ENCODE measurements at places on chromosomes 16 and 17.
A peak's percentile ranks its signal among the peaks of the same experiment; 100 is the strongest.

DNA sequence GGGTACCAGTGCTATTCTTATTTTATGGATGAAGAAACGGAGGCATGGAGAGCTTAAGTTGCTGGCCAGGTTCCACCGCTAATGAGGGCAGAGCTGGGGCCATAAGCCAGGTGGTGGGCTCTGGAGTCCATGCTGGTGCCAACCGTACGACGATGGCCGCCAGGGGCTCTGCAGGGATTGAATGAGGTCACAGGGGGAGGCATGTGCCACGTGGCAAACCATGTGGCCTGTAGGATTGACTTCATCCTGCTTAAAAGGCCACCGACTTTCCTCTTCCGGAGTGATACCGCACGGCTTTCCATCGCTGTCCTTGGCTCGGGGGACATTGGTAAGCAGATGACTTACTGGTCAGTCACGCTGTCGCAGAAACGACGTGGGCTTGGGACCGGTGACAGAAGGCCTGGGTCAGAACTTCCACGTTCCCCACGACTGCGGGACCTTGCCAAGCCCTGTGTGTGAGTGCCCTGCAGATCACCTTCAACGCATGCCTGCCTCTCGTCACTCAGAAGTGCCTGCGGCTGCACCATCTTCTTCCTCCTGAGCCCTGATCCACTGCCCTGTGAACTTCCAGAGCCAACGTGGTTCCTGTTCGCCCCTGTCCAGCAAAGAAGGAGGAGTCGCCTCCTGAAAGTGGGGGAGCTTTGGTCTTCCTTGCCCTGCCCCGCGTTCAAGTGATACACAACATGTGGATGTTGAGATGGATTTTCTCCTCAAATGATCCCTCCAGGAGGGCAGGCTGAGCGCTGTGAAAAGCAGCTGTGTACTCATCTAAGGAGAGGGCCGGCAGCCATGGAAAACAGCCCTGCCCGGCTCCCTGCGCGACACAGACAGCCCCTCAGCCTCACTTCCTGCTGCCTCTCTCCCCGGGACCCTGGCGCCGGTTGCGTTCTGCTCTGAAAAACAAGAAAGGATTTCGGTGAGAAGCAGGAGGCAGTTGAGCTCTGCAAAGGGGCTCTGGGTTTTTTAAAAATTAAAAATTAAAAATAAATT, 176.7 kb downstream of the C16orf95 start:
- no peak for DNase-seq

DNA sequence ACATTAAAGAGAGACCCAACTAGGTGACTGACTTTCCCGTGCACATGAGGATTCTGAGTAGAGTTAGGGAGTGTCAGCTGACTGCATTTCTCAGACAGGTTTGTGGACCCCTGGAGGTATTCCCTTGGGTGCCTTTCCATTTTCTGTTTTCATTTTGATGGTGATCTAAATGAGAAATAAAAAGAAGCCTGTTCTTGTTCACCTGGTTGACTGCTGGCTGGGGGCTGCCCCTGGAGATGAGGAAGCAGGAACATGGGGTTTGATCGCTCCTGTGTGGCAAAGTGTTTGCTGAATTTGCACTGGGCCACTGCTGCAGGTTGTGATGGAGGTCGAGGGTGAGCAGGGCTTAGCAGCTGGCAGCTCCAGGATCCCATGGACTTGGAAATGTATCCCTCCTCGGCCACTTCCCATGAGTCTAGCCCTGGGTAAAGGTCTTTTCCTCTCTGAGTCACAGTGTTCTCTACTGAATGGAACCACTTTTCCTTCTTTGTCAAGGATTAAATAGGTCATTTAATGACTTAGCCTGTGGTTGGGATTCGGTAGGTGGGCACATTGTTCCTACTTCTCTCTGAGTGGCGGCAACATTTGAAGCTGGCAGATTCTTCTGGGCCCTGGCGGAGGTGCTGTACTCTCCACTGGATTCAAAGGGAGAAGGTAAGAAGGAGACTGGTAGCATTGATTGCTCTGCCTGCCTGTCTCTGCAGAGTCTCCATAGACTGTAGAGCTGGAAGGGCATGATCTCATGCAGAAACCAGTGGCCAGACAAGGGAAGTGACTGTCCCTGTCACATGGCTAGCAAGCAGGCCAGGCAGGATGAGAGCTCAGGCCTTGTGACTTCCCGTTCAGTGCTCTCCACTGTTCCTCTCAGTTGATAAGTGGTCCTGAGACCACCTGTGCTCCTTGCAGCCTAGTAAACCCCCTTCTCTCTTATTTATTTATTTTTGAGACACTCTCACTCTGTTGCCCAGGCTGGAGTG, 17.9 kb downstream of the SNX29 start:
- DNase-seq: peak; percentile 79

- DNase-seq: peak; percentile 86
Observed at GRCh38 chr16:81623365-81624102, 155.6 kb upstream of the PLCG2 start.

DNA sequence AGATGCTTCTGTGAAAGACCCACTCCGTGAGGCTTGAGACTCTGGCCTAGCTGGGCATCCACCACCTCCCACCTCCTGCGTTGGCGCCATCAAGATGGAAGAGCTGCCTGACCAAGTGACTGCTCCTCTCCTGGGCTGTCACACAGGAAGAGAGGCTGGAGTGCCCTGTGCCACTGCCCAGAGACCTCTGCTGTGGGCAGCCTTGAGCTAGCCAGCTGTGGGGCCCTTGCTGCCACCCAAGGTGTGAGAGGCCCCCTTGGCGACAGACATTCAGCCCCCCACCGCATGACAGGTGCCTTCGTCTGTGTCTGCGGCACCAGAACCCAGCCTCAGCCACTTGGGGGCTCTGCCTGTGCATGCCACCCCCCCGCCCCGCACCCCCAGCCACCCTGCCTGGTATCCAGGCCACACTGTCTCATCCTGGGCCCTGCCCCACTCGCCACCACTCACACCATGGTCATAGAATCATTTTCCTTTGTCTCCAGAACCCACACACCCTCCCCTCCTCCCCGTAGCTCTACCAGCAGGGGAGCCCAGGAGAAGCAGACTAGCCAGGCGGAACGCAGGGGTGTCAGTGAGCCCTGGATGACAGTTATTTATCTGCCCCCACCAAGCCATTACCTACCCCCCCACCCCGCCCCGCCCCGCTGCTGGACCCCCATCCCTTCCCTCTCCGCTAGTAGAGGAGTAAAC, 120.9 kb upstream of the LHX1 start:
- DNase-seq: no peak

DNA sequence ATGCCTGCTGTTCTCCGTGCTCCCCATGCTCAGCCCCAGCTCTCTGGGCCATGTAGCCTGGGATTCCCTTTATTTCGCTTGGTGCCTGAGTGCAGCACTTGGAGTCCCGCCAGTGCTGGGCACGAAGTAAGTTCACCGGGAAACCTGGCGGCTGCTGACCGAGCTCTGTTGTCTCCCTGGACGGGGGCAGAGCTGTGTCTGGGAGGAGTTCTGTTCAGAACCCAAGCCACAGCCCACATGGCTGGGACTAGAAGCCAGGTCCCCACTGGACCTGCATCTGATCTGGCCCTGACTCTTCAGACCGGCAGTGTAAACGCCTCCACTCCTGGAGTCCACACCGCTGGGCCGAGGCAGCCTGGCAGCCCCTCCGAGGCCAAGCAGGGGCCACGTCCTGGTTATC, 37.5 kb upstream of the CIBAR2 start:
- DNase-seq: no peak

DNA sequence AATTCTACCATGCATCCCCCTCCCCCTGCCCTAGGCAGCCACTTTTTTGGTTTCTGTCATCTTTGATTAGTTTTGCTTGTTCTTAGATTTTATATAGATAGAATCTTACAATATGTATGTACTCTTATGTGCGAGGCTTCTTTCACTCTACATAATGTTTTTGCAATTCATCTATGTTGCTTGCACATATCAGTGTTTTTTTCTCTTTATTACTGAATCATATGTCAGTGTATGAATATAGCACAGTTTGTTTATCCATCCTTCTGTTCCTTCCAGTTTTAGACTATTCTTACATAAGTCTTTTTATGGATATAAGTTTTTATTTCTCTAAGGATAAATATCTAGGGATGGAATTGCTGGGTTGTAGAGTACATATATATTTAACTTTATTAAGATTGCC, 26.6 kb downstream of the NLK start:
- no peak for DNase-seq
